OCI-M1 (cell line): ENCODE measurements at places on chromosomes 3 and 15.

- DNase-seq = no peak
These were observed 64.2 kb downstream of the MOBP start for GRCh38 chr3:39531665-39532064.

- DNase-seq = no peak
These were observed 29.3 kb downstream of the CD200 start for GRCh38 chr3:112362221-112362620.

DNA sequence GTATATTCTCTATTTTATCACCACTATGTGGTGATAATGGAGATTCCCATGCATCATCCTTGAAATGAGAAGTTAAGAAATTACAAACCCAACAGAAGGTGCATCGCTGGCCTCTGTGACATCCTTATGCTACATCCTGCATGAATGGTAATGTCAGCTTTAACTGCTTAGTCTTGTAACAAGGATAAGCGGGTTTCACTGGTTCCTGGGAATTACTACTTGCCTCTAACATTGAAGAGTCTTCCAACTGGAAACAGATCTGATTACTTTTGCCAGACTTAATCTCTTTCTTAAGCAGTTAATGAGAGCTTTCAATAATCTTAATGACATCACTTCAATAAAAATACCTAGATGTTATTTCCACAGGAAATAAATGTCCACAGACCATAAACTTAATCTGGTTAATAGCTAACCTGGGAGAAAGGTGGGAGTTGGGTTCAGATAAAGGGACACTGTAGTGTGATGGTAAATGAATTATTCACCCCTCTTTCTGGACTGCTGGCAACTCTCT, 44.0 kb downstream of the FMN1 start:
- no peak for DNase-seq

GRCh38 chr15:64341961-64342360, 14.0 kb downstream of the CSNK1G1 start:
- DNase-seq = no peak
